ENCODE measurements at places on chromosomes 1 and 21.
A peak's percentile ranks its signal among the peaks of the same experiment; 100 is the strongest.

DNA sequence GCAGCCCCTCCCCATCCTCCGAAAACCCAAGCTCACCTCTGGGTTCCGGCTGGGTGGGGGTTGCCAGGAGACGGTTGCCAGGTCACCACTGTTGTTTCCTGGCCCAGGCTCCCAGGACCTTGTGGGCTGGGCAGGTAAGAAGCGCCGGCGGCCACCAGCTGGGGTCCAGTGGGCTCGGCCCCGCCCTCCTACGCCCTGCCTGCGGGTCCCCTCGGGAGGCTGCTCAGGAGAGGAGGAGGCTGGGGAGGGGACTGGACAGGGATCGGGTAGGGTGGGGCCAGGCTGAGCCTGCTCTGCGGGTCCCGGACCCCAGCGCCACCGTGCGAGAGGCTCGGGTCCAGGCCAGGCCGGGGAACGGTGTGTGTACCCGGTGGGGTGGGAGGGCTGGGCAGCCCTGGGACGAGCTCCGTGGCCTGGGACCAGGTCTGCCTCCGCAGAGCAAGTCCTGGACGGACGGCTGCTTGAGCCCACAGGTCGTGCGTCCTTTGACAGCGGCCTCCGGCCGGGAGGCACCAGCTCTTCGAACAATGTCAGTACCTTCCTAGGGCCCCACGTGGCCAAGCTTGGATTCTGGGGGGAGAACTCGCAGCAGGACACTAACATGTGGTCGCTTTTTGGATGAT is at the start of gene TTLL10:
Gene TTLL10, plus strand, starts transcription at position 88 of the 623 bp plus-strand sequence. CDS start 5,336 bp downstream, outside the sequence.
- DNase-seq = no peak

- DNase-seq = peak; percentile 89
Measured at GRCh38 chr1:203290261-203291089, 14.8 kb upstream of the BTG2 start.

DNA sequence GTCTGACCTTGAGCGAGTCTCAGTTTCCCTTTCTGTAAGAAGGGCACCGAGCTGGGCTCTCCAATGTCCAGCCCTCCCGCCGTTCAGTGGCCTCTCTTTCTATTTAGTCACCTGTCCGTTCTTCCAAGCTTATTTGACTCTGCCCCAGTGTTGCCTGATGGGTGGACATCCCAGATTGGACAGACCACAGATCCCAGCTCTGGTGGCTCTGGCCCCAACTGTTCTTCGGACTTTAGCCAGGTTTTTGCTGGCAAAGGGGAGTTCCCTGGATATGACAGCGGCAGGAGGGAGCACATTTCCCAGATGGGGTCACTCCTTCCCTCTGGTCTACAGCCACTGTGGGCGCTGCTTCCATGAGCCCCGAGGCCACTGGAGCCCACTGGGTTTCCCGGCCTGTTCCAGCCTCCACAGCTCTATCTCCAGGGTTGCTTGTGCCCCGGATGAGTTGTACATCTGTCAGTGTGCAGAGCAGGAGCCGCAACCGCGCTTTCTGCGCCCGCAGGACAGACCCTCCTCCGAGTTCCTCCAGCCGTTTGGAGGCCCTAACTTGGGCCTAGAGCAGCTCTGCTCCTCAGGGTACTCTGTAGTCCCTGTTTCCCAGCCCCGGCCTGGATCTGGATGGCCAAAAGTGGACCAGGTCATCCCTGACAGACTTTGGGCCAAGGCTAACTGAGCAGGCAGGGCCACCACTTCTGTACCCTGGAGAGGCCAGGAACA is 3.8 kb downstream of the DMBX1 start:
- no peak for DNase-seq

DNA sequence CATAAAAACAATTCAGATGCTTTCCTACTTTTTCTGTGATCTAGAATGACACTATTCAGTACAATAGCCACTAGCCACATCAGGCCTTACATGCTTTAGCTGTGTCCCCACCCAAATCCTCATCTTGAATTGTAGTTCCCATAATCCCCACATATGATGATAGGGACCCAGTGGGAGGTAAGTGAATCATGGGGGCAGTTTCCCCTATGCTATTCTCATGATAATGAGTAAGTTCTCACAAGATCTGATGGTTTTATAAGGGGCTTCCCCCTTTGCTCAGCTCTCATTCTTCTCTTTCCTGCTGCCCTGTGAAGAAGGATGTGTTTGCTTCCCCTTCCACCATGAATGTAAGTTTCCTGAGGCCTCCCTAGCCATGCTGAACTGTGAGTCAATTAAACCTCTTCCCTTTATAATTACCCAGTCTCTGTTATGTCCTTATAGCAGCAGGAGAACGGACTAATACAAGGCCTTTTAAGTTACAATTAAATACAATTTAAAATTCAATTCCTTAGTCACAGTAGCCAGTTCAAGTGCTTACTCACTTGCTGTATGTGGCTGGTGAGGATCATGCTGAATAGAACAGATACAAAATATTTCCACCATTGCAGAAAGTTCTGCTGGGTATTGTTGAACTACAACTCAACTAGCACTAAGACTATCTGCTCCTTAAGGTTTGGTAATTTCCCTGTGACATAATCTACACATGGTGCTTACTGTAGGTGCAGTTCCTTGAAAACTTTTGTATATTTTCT is 106.7 kb downstream of the SCMH1 start:
- no peak for DNase-seq

GRCh38 chr21:39198800-39199199 is 15.5 kb upstream of the PSMG1 start:
- no peak for DNase-seq

GRCh38 chr1:25540750-25541342 is 2.6 kb upstream of the LDLRAP1 start:
- DNase-seq = no peak

DNA sequence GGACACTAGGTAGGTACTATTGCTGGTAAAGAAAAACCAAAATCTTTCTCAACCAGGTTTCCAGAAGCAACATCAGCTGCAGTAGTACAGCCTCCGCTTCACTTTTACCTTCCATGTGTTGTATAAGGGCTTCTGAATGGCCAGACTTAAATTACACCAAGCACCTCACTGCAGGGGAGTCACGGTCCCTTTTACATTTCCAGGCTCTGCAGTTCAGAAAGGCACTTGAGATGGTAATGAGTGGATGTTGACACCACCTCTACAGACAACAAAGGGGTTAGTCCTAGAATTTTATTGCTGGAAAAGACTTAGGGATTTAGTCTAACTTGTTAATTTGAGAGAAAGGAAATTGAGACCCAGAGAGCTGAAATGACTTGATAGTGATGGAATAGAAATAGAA is 12.0 kb upstream of the DUSP12 start:
- no peak for DNase-seq

DNA sequence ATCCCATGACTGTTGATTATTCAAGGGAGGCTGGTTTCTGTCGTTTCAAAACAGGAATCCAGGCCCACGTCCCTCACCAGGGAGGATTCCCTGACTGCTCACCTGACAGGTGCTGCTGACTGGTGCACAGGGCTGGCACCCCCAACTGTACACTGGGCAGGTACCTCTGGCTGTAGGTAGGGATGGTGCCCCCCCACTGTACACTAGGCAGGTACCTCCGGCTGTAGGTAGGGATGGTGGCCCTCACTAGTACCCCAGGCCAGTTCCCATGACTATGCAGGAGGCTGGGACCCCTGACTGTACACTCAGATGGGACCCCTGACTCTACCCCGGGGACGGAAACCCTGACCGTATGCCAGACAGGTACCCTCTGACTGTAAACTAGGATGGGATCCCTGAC is 33.6 kb upstream of the PDE9A start:
- DNase-seq = no peak

All from substantia nigra (tissue), 51 donors.